ENCODE measurements at places on chromosomes 12 and 14.

DNA sequence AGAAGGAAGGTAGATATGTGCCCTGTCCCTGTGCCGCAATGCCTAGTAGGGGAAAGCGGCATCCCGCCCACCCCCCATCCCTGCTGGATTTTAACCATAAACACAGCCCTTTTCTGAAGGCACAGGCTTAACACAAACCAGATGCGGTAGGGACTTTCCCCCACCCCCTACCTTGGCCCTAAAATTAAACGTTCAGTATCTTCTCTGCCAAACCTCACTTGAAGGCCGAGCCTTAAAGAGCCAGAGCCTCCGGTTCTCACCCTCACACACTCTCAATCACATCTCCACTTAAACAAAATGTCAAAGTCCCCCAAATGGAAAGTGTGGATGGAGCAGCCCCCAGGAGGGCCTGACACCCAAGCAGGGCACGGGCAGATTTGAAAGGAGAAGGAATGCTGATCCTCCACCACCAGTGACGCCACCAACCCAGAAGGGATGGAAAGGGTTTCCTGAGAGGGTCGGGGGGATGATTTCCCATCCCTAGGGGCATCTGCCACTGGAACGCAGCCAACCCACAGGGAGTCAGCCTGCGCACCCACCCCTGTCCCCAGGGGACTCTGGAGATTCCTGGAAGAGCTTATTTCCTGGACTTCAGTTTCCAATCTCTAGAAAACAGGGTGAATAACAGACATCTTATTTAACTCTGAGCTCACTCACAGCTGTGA is 26.4 kb downstream of the ACTN1 start:
- peak; percentile 77 for DNase-seq

- no peak for DNase-seq
Observed at GRCh38 chr12:26153421-26154154, 28.8 kb upstream of the BHLHE41 start.

- DNase-seq, result no peak
Observed at GRCh38 chr14:31084385-31084784, 58.2 kb upstream of the STRN3 start.

- DNase-seq, result no peak
Observed at GRCh38 chr14:59241121-59241520, 52.7 kb downstream of the DAAM1 start.

- DNase-seq, result no peak
Observed at GRCh38 chr14:60658211-60658690, 9.0 kb upstream of the SIX1 start.

- no peak for DNase-seq
Observed at GRCh38 chr12:126773012-126773411, 1494.0 kb upstream of the TMEM132C start.

DNA sequence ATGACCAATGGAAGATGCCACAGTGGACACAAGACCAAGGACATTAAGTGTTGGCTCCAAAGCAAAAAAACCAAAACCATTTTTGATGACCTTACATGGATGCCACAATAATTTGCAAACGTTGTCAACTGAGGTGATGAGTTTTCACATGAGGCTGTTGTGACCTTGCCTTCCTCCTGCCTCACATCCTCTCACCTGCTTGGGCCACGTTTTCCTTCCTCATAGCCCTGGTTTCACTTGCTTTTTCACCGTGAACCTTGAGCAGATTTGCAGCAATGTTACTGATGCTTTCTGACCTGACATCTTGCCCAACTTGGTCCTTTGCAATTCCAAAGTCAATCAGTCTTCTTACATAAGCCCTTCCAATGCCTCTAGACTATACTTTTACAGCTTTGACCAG is 3.7 kb downstream of the KRT6B start:
- no peak for DNase-seq

- DNase-seq, result no peak
Observed at GRCh38 chr12:132186208-132186856, 42.1 kb downstream of the NOC4L start.

DNA sequence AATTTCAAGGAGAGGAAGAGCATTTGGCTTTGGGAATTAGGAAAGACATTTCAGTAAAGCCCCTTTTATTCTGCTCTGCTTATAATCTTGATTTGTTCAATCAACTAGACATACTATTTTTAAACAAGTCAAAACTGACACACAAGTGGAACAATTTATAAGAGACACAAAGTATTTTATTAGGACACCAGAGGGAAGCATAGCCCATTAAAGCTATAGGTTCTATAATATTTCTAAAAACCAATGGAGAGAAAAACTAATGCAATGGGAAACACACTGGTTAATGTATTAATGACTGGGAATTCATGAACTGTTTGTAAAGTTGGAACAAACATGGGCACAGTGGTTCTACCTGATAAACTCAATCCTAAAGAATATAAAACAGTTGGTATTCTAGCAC is 15.3 kb upstream of the CERS5 start:
- DNase-seq, result no peak

DNA sequence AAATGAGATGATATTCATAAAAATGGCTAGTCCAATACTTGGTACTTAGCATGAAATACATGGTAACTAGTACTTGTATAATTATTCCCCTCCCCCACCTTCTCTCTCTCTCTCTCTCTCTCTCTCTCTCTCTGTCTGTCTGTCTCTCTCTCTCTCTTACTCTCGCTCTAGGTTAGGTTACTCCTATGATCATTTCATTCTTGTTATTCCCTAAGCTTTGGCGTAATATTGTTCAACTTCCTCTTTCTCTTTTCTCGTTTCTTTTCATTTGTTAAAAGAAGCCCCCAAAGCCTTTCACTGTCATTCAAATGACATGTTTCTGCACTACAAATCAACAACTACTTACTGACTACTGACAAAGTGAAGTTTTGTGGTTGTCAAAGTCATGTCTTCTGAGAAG is 89.8 kb downstream of the GRIP1 start:
- no peak for DNase-seq

DNA sequence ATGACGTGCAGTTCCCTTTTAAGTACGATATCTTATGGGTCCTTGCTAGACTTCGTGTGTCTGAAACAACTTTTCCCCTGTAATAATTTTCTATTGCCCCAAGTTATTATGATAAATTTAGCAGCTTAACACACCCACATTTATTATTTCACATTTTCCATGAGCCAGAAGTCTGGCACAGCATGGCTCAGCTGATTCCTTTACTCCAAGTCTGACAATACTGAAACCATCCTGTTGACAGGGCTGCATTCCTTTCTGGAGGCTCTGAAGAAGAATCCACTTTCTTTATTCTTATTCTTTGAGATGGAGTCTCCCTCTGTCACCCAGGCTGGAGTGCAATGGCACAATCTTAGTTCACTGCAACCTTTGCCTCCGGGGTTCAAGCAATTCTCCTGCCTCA is 80.9 kb downstream of the DENND5B start:
- no peak for DNase-seq

GRCh38 chr14:78202163-78202562 is 32.0 kb downstream of the NRXN3 start:
- no peak for DNase-seq

- DNase-seq, result no peak
Observed at GRCh38 chr14:23047751-23048693, 6.0 kb downstream of the PSMB11 start.

DNA sequence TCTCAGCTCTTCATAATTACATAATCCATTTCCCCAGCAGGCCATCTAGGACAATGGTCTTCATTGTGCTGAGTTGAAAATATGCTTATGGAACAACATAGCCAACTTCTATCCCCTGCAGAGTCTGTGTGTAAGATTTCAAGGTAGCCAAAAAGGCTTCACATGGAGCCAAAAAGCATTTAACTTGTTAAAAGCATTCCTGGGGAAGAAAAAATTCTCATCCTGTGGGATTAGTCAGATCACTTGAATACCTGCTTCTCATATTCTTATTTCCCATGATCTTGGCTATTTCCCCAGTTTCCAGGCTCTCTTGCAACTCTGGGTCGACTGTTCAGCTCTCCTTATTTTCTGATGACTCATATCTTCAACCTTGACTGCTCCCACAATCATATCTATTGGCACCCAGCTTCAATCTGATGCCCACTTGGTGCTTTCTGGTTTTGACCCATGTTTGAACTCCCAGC is 178.9 kb downstream of the KLHL28 start:
- DNase-seq, result no peak

GRCh38 chr12:68031881-68032739 is 42.9 kb downstream of the IFNG-AS1 start:
- DNase-seq, result no peak

DNA sequence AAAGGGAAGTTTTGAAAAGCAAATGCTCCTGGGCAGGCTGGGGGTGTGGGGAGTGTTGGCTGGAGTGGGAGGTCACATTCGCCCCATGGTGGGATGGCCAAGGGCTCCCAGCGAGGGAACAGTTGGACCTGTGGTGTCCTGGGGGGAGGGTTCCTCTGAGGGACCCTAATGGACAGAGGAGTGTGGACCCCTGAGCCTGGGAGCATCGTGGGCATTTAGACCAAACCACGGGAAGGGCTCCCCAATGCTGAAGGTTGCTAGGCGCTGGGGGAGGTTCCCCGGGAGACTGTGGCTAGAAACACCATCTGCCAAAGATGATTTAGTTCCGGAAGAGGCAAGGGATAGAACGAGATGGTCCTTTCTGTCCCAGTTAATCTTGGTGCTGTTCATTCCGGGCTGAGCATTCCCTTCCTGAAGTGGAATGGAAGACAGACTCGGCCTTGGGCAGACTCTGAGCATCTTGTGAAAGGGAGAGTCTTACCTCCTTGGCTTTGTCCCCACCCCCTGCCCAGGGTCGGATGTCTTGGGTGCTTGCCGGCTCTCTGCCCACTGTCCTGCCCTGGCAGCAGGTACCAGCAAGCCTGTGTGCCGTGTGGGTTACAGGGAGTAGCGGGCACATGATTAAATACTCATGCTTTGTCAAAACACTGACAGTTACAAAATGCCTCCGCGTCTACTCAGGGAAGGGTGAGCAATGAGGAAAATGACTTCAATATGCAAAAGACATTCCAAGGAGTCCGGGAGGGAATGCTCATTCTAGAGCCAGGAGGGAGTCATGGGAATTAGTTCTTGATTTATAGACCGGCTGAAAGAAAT is 215.9 kb downstream of the CACNA1C start:
- no peak for DNase-seq

GRCh38 chr12:80684077-80684495 is 23.3 kb upstream of the MYF6 start:
- DNase-seq, result no peak

DNA sequence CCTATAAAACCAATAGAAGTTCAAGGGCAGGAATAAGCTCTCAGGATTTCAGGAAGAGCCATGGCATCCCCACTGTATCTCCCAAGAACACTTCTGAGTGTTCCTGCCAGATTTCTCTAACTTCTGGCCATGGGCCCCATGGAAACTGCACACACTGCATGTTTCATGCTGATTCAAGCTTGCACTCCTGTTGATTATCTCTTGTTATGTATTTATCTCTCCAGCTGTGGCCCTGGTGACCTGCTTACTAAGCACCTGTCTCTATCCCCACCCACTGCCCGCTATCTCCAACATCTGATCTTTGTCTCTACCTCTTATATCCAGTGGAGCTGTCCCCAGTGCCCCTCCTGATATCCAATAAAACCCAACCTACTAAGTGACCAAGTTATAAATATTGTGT is 285.3 kb downstream of the PDZRN4 start:
- no peak for DNase-seq

GRCh38 chr14:22854963-22855724 is 16.4 kb upstream of the LRP10 start:
- no peak for DNase-seq

GRCh38 chr12:1523558-1524050 is 70.8 kb downstream of the FBXL14 start:
- no peak for DNase-seq

DNA sequence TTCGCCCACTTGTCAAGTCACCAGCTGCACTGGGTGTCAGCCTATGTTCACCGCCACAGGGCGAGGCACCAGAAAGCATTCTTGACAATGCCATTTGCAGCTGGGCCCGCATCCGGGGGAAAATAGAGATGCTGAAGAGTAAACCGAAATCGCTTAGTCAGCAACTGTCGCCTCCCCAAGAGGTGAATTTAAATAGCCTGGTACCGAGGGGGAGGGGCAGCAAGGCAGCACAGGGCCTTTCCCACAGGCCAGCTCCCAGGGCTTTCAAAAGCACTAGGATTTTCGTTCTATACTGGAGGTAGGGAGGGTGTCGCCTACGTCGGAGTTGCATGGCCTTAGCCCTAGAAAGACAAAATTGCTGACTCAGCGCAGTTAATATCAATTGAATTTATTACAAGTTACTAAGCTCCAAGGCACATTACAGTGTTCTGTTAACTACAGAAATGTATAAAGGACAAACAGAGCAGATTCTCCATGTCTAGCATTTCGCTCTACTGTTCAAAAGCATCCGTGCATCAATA is 4.3 kb downstream of the IRF2BPL start:
- no peak for DNase-seq

DNA sequence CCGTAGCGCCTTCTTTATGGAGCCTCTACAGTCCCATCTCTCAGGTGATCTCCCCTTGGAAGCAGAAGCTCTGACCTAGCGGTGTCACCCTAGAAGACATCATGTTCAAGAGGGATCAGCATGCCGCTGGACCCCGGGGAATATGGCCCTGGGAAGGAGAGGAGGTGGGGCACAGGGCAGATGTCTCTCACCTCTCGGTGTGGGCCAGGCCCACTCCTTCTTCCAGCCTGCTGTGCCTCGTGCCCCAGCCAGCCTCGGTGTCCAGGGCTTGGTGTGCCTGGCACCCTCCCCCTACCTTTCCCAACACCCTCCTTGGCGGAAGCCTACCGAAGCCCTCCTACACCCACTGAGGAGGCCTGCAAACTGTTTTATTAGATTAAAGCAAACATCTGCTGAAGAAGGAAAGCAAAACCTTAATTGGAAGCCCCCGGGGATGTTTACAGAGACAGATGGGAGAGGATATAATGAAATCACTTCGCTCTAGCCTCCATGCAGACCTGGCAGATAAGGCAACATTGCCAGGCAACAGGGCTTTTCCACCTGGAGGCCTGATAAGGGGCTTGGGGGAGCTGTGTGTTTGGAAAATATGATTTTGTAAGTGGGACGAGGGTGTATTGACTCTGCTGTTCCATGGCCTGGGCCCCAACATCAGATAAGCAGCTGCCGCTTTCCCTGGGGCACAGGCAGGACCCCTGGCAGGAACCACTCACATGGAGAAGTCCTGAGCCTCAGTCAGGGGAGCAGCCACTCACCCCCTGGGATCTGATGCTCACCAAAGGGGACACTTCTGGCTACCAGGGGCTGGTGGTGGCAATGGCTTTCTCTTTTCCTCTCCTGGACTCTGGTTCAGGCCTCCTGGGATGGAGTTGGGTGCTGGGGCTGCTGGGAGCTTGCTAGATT is 5.7 kb upstream of the CHGA start:
- no peak for DNase-seq

DNA sequence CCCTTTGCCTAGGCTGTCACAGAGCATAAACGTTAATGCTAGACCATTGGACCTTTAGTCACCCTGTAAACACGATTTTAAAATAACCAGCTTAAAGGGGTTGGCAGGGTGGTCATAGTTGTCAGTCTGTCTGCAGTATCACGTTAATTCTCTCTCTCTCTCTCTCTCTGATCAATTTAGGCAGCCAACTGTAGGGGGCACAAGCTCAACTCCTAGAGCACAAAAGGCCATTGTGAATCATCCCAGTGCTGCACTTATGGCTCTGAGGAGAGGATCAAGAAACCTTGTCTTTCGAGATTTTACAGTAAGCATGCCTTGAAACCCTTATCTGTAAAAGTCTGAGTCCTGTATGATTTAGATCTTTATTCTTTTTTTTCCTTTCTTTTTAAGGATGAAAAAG is 97.1 kb downstream of the SCAF11 start:
- DNase-seq, result no peak
